NCI-H2171 treated with DMSO at 0.1 percent for 48 hours (cell line): ENCODE measurements at places on chromosomes 1 and 21.

DNA sequence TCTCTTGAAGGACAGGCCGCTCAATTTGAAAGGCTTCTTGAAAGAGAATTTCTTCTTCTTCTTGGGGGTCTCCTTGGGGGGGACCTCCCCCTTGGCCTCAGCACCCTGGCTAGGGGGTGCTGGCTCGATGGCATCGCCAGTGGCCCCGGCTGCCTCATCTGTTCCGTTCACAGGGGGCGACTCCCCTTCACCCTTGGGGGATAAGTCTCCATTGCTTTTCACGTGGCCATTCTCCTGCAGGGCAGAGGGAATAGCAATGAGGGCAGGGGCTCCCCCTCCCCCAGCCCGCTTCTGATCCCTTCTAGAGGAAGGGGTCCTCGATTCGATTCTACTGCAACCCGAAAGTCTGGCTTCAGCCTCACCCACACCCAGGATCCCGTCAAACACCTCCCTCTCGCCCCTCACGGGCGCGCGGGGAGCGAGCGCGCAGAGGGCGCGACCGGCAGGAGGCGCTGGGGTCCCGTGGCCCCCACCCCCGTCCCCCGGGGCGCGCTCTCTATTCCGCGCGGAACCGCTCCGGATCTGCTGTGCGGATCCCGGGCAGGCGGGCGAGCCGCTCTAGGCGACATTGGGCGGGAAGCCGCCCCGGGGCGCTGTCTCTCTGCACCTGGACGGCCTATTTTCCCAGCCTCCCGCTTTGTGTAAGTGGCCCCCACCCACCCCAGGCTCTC is 1.0 kb downstream of the MARCKSL1 start:
- DNase-seq = peak; percentile 40

DNA sequence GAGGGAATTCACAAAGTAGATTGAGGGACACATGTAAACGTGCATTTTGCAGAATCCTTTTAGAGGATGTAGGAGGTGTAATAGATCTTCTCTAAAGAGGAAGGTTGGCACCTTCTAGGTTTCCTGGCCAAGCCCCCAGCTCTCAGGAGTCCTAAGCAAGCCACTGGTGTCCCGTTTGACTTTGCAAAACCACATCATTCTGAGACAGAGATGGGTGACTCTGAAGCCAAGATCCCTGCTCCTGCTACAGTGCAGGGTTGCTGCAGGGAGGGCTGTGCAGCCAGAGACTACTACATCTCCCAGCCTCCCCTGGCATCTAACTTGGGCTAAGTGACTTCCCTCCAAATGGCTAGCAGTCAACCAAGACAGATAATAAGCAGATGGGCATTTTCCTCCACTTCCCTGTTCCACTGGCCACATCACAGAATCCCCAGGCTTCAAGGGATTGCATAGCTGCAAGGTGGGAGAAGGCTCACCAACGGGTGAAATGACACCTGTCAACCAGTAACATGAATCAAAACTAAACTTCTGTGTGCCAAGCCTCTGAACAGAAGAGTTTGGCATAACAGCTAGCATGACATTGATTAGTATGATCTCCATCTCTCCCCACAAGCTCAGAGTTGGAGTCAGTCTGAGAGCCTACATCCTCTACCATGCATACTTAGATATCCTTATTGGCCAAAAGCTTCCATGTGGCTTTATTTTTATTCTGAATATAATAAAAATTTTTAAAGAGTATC is 129.6 kb upstream of the COA6 start:
- DNase-seq = no peak

DNA sequence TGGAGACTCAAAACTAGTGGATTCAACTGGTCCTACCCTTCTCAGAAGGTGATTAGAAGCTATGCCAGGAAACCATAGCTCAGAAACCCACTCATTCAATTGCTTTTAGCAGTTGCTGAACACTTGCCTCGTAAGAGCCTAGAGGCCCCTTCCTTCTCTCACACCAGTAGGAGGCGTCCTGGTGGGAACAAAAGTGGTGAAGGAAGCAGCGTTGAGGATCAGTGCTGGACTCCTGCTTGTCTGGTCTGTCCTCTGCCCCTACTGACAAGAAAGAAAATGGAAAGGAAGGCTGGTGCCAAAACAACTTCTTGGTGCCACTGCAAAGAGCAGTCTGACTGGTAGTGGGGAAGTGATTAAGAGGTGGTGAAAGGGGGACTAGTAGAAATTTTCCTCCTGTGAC is 269.7 kb downstream of the LMO4 start:
- DNase-seq = no peak

GRCh38 chr1:107262467-107263286 is 121.8 kb downstream of the NTNG1 start:
- DNase-seq = no peak

DNA sequence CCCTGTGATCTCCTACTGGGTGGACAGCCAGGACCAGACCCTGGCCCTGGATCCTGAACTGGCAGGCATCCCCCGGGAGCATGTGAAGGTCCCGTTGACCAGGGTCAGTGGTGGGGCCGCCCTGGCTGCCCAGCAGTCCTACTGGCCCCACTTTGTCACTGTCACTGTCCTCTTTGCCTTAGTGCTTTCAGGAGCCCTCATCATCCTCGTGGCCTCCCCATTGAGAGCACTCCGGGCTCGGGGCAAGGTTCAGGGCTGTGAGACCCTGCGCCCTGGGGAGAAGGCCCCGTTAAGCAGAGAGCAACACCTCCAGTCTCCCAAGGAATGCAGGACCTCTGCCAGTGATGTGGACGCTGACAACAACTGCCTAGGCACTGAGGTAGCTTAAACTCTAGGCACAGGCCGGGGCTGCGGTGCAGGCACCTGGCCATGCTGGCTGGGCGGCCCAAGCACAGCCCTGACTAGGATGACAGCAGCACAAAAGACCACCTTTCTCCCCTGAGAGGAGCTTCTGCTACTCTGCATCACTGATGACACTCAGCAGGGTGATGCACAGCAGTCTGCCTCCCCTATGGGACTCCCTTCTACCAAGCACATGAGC is 17.2 kb upstream of the SLC25A44 start:
- DNase-seq = no peak

DNA sequence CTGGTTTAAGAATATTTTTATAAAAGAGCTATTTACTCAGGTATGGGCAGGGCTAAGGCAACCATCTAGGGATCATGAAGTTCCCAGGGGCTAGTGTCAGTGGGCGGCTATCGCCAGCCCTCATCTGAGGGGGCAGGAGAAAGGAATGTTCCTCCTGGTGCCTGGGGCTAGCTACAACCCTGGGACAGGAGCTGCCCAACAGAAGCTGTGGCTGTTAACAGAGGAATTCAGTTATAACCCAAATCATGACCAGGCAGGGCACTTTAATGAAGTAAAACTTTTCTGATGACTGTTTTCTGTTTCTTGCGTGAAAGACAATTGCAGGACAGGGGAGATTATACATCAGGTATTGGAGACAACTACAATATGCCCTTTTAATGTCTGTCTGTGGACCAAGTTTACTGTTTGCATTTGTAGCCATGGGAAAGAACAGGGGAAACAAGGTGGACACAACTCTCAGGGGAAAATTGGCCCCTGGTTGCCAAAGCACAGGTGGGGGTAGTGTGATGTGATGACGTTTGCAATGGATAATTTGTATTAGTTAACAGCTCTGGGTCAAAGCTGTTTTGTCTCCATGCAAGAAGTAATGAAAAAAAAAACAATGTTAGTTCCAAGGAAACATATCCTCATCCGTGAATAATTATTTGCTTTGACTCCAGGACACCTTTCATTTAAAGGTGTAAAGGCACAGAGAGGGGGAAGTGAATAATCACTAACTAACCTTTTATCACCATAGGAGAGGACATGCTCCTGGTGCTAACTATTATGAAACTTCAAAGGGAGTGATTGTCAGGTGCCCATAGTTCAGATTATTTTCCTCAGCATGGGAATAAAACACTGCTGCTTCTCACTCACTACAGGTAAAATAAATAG is 105.2 kb downstream of the TSEN15 start:
- DNase-seq = no peak

GRCh38 chr1:183630748-183631147 is 4.8 kb downstream of the ARPC5 start:
- no peak for DNase-seq

GRCh38 chr1:235295902-235296350 is 32.1 kb downstream of the ARID4B start:
- no peak for DNase-seq

DNA sequence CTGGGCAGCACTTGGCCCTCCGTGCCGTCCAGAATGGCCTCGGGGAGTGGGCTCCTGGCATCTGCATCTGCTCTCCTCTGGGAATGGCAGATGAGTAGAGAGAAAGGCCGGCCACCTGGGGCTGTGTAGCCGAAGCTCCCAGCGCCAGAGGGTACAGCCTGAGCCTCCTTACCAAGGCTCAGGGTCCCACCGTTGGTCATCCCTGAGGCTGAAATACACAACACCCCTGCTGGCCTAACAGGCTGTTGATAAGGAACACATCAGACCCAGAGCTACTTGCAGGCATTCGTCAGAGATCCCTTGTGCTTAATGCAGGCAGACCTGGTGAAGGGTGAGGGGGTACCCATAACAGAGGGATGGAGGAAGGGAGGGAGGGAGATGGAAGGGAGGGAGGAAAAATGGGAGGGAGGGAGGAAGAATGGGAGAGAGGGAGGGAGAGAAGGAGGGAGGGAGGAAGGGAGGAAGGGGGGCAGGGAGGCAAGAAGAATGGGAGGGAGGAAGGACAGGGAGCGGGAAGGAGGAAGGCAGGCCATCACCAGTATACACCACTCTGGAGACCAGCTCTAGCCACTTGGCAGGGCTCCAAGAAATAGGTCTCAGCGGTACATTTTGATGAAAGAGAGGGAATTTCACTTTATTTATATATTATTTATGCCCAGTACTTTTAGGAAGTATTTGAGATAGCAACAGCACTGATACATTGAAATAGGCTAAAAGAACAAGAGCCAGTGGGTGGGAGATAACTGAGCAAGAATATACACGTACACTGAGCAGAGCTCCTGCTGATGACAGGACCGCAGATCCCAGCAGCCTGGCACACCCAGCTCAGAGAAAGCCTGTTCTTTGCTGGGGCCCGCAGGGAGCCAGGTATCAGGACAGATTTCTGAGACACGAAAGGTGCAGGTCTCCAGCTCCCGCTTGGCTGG is 315.0 kb upstream of the VAMP3 start:
- DNase-seq = no peak
